Heart left ventricle (tissue), 16 donors: ENCODE measurements at places on chromosomes 13 and 19.

DNA sequence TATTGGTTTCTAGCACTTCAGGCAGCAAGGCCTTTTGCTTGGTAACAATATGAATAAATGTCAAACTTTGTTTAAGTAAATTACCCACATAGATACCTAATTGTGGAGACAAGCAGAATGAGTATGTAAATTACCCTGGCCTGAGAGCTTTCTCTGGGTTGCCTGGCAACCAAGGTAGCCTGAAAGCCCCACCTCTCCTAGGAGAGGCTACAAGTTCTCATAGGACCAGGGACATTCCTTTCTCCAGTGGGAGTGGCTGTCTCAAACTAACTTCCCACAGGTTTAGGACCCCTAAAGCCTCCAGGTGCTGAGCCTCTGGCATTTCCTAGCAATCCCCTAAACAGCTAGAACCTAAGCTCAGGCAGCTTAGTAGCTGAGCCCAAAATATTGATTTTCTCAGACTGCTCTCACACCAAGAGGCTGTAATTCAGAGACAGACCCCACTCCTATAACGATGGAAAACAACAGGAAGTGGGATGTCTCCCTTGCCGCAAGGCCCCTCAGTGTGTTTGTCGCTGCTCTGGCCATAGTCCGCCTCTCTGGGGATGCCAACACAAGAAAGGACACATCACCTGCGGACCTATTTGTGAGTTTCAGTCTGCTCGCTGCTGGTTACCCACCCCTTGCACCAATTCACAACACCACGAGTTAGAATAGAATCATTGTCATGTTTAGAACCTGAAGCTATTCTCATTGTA is 207.3 kb downstream of the DLEU7 start:
- DNase-seq: no peak

DNA sequence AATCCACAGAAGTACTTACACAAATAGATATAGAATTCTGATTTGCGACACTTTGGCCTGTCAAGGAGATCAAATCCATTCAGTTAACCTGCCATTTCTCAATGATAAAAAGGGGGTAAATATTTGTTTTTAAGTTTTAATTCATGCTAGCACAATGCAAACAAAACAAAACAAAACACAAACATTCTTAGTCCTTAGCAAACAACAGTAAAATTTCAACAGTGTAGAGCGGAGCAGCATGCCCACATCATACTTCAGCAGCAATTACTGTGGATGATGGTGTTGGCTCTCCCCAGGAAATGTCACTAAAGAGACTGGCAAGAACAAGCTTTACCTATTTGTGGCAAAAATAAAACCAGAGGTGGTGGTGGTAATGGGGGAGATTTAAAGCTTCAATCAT is 625.2 kb upstream of the PCDH20 start:
- no peaks in the 10 kb centered on the region for H3K36me3 ChIP-seq
- H3K27ac ChIP-seq: no peak overlapping the region
- no peak for DNase-seq
- H3K4me1 ChIP-seq: no peaks in the 10 kb centered on the region
- no peaks in the 10 kb centered on the region for H3K27me3 ChIP-seq

DNA sequence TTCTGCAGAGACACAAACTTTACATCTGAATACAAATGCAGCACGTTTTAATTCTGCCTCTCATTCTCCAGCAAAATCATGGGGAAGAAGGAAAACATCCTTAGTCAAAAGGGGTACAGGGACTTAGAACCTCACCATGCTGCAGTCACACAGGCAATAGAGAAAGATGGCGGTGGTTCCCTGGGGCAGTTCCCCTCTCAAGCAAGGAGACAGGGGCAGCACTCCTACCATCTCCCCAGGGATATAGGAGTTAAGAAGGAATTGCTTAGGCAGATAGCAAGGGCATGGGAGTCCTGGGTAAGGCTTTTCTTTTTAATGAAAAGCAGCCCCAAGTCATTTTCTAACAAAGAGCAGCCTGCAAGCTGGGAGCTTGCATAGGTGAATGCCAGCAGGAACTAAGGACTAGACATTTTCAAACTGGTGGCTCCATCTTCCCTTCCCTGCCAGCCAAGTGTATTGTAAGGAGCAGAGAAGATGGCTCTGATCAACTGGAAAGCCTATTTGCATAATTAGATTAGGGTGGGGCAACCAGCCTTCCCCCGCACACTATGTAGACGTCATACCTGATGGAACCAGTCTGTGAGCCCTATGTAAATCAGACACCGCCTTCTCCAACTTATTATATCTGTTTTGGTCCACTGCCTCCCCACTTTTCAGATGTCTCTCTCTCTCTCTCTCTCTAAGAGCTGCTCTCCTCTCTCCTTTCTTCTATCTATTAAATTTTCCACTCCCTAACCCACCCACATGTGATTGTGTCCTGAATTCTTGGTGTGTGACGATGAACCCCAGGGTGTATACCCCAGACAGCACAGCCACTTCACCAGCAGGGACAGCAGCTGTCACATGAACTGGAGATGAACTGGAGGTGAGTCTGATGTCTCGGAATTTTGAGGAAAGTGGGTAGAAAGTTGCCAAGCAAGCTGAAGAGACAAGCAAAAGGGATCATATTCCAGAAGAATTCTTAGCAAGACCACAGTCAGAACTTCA is 514.5 kb downstream of the IRS2 start:
- no peak overlapping the region for H3K27ac ChIP-seq
- H3K4me3 ChIP-seq: no peak overlapping the region
- H3K27me3 ChIP-seq: no peaks in the 10 kb centered on the region
- DNase-seq: no peak
- no peaks in the 10 kb centered on the region for H3K36me3 ChIP-seq

DNA sequence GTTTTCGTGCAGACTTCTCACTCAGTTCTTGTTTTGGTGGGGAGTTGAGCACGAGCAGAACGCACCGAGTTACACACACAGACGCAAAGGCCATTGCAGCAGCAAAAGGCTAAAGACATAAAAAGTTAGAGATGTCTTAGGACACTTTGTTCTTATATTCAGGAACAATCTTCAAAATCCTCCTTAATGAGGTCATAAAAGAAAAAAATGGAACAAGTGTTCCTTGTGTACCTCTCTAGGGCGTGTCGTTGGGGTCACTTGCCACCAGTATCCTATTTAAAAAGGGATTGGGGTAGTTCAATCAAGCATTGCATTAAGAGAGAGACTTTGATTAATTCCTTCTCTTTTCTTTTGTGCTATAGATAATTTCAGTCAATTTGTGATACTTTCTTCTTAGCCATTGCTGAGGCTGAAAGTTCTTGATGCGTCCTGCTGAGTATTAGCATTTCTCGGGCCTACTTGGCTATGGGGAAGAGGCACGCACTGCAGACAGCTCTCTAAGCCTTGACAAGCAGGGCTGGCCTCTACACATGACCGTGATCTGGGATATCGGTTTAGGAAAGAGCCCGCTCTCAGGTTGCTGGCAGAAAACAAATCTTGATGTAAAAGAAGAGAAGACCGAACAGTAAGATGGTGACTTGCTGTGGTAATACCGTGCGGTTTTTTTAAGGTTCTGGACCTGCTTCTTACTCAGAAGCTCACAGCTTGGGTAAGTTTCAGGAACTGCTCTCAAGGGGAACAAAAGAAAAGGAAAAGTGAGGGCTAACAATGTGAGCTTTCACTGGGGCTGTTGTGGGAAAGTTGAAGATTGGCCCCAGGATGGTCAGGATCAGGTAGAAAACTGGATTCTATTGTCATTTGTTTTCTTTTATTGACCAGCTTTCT is 223.6 kb downstream of the TM9SF2 start:
- no peaks in the 10 kb centered on the region for H3K27me3 ChIP-seq
- no peak overlapping the region for H3K27ac ChIP-seq
- no peaks in the 10 kb centered on the region for H3K36me3 ChIP-seq
- DNase-seq: no peak
- no peaks in the 10 kb centered on the region for H3K4me1 ChIP-seq

DNA sequence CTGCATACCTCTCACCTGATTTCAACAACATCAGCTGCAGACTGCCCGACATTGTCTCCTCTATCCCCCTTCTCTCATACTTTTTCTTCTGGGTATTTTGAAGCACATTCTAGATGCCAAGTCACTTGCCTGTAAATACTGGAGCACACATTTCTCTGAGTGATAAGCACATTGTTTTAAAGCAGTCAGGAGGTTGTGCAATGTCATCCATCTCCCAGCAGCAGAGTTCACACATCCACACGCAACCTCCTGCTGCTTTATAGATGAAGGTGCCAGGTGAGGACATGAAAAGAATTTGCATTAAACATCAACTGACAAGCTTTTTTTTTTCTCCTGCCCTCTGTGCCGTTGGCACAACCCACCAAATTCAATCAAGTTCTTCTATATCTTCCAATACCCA is 5.5 kb downstream of the UPK1A start:
- no peaks in the 10 kb centered on the region for H3K4me1 ChIP-seq
- no peak overlapping the region for H3K4me3 ChIP-seq
- no peaks in the 10 kb centered on the region for H3K36me3 ChIP-seq
- H3K27ac ChIP-seq: no peak overlapping the region
- DNase-seq: no peak

DNA sequence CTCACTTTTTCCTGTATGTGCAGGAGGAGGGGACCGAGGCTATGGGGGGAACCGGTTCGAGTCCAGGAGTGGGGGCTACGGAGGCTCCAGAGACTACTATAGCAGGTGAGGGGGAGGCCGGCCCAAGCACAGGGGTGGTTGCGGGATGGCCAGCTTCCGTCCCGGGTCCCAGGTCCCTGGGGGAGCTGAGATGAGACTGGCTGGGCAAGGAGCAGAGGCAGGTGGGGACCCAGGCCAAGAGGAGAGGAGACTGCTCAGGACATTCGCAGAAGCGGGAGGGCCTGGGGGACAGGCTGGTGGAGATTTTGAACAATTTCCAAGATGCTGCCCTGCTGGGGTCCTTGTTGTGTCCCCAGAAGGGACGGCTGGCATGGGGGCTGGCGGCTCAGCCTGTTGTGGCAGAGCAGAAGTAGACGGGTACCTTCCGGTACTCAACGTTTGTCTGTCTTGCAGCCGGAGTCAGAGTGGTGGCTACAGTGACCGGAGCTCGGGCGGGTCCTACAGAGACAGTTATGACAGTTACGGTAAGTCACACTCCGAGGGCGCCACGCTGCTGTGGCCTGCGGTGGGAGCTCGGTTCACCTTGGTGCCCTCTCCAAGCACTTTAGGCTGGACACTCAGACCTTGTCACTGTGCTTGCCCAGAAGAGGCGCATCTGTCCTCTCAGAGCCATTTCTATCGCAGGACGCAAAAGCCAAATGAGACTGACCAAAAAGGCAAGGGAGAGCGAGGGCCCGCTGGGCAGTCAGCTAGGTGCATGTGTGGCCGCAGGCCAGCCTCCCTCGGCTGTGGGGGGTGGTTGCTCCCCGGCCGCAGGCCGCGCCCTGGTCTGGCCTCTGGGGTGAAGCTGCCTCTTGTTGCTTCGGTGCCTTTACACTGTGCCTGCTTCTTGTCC is 2.6 kb downstream of the CIRBP start:
- H3K4me3 ChIP-seq: peak overlapping the region; percentile 72
- peaks cover 52% of the 10 kb centered on the region for H3K36me3 ChIP-seq
- peak overlapping the region; percentile 98 for H3K27ac ChIP-seq
- no peaks in the 10 kb centered on the region for H3K27me3 ChIP-seq

- H3K4me3 ChIP-seq: peak overlapping the region; percentile 30
- DNase-seq: no peak
- no peaks in the 10 kb centered on the region for H3K36me3 ChIP-seq
These were observed 1.6 kb downstream of the LPAR6 start for GRCh38 chr13:48411147-48411794.

- H3K27ac ChIP-seq: no peak overlapping the region
- no peak overlapping the region for H3K4me3 ChIP-seq
- no peaks in the 10 kb centered on the region for H3K27me3 ChIP-seq
- no peak for DNase-seq
These were observed 5.6 kb upstream of the NEK3 start for GRCh38 chr13:52164989-52165388.
